ENCODE measurements at places on chromosomes 7 and 10.

- DNase-seq, result no peak
These were observed 64.9 kb downstream of the ZNF92 start for GRCh38 chr7:65438598-65438997.

DNA sequence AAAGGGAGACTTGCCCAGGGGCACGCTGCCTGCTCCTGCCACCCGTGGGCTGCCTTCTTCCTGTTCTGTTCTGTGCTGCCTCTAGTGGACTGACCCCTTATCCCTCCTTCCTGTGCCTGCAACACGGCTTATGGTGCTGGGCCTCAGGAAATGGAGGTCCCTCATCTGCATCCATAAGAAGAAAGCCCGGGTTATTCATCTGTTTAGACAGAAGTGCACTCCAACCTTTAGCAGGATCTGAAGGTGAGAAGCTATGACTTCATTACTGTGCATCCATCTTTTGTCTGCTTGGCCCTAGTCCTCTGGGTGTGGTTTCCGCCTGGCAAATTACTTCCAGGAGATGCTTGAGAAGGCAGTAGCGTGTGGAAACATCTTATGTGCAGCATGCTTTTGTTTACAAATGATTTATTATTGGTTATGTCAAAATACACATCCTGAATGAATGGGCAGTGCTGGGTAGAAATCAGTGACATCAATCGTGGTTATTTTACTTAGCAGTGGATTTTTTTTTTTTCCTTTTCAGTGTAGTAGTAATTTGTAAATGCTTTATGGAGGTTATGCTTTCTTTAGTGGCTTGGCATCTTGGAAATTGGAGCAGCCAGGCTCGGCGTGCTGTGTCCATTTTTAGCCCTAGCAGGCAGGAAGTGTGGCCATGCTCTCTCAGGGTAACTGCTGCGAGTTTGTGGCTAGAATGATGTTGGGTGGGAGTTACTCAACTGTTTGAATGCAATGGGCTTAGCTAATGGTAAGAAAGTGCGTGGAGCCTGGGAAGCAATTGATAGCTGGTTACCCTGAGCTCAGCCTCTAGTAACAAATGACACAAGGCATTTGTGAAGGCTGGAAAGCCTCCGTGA is 12.7 kb downstream of the PTPRE start:
- peak; percentile 1 for DNase-seq

DNA sequence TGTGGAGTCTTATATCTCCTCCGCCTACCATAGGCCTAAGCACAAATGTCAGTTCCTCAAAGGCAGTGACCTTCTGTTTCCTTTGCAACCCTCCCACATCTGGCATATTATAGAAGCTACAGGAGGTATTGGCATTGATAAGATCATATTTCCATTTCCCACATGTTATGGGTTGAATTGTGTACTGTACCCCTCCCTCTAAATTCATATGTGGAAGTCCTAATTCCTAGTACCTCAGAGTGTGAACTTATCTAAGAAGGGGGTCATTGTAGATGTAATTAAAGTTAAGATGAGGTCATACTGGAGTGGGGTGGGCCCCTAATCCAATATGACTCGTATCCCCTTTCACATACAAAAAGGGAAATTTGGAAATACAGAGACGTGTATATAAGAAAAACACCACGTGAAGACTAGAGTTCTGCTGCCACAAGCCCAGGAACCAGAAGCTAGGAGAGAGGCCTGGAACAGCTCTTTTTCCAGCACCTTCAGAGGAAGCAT is 6.1 kb upstream of the LAMB4 start:
- DNase-seq, result no peak

- DNase-seq, result no peak
These were observed 6.9 kb upstream of the CREB3L2 start for GRCh38 chr7:138008588-138009349.

- DNase-seq, result no peak
These were observed 92.4 kb upstream of the RPA3 start for GRCh38 chr7:7810826-7811225.

DNA sequence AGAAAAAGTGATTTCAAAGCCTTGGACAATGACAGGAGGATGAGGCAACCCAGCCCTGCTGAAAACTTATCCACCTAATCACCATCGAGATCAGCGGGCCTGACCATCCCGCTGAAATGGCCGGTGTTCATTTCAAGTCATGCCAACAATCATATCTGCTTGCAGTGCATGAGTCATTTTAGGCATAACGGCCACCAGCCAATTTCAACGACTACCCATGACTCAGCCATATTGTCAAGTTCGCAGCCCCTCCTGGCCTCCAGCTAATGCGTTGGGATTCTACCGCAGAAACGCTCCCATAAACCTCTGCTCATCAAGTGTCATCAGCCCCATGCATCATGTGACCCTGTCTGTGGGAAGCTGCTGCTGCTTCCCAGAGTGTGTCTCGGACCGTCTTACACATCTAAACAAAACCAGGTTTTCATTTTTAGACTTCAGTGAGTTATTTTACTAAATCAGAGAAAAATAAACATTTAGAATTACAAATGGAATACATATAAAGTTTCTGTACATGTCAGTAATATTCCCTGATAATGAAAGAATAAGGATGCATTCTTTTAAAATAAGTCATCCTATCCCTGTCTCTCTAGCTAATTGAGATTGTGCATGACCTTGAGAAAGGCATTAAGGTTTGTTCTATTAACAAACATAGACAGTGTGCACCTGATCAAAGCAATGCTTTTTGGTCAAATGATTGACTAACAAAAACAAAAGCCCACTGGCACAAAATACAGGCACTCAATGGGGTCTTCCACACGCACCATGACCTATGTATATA is 188.9 kb downstream of the ADAM12 start:
- DNase-seq, result no peak

GRCh38 chr7:36514289-36515243 is 124.9 kb downstream of the ANLN start:
- no peak for DNase-seq

GRCh38 chr7:28258240-28258639 is 77.6 kb upstream of the JAZF1 start:
- DNase-seq, result no peak

- peak; percentile 54 for DNase-seq
These were observed 48.5 kb upstream of the SLC29A3 start for GRCh38 chr10:71270301-71271220.

DNA sequence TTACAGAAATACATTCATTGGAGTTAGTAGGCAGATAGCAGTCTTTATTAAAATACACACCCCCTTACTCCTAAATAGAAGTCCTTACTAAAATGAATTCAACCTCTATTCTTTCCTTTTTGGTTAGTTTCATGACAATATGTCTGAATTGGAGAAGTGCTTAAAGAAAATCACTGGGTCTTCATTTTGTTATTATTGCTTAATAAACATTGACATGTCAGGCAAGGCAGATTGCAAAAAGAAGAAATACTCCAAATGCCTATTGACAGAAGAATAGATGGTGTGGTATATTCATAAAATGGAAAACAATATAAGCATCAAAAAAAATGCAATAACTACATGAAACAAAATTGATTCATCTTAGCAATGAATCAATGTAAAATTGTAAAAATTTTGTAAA is 135.5 kb downstream of the TMEM26 start:
- DNase-seq, result no peak

DNA sequence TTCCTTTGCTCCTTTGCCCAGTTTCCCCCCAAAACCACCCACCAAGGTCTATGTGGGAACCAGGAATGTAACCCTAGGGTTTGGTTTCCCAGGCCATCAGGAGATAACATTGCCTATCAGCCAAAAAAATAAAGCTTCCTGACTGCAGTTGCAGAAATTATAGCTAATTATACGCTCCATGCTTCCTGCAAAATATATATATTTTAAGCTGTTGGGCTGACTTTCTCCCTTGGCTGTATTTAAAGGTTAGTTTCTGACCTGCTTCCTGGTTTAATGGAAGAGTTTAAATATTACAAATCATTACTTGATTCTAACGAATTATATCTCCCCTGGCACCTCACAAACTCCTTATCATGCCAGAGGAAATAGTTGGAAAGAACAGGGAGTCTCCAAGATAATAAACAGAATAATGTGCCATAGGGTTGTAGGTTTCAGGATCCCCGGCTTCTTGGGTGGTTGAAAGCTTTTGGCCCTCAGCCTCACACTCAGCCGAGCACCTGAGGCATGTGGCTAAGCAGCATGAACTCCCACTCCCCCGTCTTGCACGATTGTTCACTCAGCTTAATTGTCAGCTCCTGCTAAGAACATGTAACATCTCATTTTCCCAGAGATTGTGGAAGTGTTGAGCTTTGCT is 79.9 kb downstream of the FZD1 start:
- no peak for DNase-seq

Measured in CMK (cell line).